RCC 7860 (cell line): ENCODE measurements at places on chromosomes 12 and 14.

GRCh38 chr14:42929806-42930480, 1323.3 kb downstream of the LRFN5 start:
- DNase-seq, result no peak

DNA sequence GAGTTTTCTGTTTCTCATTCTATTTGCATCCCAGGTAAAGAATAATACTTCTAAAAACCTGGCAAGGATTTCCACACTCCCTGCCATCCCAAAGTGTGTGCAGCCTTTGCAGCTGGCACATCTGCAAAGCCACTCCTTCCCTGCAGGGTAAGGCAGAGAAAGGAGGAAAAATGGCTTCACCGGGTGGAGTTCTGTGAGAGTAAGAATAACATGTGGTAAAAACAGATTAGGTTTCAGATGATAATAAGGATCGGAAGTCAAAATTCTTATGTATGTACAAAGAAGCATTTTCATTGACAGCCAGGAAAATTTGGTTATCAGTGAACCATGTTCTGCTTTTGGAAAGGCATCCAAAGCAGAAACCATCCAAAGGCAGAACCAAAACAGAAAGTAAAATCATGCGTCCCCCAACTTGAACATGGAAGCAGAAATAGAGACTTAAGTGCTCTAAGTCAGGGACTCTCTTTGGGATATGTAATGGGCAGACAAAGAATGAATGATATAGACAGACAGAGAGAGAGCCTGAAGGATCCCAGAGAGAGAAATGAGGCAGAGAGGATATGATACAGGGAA, 192.6 kb upstream of the CCDC196 start:
- DNase-seq, result no peak

DNA sequence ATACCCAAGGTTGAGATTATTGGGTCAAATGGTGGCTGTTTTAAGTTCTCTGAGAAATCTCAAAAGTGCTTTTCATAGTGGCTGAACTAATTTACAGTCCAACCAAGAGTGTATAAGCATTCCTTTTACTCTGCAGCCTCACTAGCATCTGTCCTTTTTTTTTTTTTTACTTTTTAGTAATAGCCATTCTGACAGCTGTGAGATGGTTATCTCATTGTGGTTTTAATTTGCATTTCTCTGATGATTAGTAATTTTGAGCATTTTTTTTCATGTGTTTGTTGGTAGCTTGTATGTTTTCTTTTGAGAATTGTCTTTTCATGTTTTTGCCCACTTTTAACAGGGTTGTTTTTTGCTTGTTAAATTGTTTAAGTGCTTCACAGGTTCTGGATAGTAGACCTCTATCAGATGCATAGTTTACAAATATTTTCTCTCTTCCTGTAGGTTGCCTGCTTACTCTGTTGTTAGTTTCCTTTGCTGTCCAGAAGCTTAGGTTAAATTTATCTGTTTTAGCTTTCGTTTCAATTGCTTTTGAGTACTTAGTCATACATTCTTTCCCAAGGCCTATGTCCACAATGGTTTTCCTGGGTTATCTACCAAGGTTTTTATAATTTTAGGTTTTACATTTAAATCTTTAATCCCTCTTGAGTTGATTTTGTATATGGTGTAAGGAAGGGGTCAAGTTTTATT, 881.3 kb upstream of the SEL1L start:
- no peak for DNase-seq

GRCh38 chr12:121648458-121649028, 20.9 kb downstream of the MORN3 start:
- DNase-seq, result no peak

- no peak for DNase-seq
Measured at GRCh38 chr12:106973545-106973944, 13.4 kb downstream of the MTERF2 start.

DNA sequence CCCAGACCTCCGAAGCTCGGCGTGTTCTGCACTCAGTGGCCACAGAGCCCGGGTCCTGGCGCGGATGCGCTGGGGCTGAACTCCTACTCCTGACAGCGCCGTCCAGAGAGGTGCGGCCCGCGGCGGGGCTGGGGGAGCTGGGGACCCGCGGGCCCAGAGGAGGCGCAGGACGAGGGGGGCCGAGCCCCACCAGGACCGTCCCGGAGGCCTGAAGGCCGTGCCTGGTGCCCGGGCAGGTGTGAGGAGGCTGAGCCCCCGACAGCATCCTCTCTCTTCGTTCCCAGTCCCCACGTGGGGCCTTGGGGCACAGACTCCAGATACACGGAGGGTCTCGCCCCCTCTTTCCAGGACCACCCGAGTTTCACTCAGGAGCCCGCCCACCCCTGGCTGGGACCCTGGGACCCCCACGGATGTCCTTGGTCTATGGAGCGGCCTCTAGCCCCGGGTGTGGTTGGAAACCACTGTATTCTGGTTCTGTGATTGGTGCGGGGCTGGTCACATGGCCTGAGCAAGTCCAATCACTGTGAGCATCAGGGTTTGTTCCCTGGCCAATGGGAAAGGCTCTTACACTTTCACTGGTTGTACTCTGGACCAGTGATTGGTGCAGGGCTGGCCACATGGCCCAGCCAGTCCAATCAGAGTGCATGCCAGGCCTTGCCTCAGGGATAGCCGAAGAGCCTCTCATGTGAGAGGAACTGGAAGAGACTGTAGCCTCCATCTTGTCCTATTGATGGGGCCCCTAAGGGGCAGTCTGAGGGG, 217.6 kb upstream of the SFSWAP start:
- no peak for DNase-seq

- DNase-seq, result no peak
Measured at GRCh38 chr12:43884683-43885410, 49.0 kb downstream of the TMEM117 start.

GRCh38 chr14:67158566-67158965, 30.7 kb upstream of the GARIN2 start:
- no peak for DNase-seq

DNA sequence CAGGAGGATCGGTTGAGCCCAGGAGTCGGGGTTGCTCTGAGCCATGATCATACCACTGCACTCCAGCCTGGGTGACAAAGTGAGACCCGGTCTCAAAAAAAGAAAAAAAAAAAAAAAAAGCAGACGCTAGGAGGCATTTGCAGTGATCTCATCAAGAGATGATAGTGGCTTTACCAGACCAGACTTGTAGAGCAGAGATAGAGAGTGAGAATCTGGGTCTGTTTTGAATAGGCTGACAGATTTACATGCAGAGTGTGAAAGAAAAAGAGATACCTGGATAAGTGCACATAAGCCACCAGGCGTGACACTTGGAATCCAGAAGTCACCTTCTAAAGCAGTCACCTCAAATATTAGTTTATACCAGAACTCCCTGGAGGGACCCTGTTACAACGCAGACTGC, 21.1 kb upstream of the FLRT2 start:
- no peak for DNase-seq

- DNase-seq, result no peak
Measured at GRCh38 chr12:99066726-99067125, 421.6 kb downstream of the APAF1 start.

- no peak for DNase-seq
Measured at GRCh38 chr12:25119020-25119419, 75.9 kb downstream of the DNAI7 start.

- DNase-seq, result no peak
Measured at GRCh38 chr12:2169940-2170339, 117.2 kb downstream of the CACNA1C start.

DNA sequence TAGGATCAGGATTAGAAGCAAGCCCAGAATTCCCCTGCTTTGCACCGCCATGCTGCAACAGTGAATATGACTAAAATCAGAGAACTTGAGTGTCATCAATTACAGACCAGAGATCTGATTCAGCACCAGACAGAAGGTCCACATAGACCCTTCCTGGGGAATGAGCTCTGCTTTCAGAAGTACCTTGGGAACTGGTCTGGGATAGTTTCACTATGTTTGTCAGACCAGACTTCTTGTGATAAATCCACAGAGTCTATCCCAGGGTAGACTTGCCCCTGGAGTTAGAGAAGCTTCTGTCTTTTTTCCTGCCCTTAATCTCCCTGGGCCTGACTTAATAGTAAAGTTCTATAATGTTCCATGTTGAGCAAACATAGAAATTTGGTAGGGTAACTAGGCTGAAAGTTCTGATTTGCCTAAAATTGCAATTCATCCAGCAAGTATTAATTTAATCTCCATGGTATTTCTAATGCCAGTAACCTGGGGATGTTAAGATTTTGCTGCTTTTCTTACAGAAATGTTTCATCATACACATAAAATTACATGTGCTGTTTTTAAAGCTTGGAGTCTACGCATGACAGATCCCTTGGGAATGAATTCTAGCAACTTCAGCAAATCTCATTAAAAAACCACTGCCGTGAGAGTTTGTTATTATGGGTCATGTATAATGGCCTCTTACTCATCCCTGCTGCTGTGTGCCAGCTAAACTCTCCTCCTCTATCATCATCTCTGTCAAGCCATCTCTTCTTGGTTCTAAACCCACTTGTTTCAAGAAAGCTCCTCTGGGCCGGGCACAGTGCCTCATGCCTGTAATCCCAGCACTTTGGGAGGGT, 61.3 kb upstream of the METAP2 start:
- peak; percentile 63 for DNase-seq

GRCh38 chr12:53340398-53340797, 4.2 kb upstream of the SP7 start:
- DNase-seq, result no peak

GRCh38 chr14:94770815-94771157, 873 bp upstream of the GSC start:
- DNase-seq, result no peak

DNA sequence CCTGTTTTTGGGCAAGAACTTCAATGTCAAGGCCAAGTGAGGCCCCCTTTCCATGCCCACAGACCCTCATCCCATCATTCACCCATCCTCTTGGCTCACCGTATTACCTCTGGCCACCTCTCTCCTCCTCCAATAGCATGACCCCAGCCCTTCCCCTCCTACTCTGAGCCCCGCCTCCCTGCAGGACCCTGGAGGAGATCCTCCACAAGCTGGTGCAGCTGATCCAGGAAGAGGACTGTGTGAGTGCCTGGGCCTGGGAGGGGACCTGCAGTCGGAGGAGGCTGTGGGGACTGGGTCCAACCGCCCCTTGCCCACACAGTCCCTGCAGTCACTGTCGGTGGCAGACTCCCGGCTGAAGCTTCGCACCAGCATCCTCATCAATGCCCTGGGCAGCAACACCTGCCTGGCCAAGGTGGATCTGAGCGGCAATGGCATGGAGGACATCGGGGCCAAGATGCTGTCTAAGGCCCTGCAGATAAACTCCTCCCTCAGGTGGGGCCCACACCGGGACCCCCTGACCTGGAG, 7.2 kb downstream of the CARMIL3 start:
- DNase-seq, result no peak

DNA sequence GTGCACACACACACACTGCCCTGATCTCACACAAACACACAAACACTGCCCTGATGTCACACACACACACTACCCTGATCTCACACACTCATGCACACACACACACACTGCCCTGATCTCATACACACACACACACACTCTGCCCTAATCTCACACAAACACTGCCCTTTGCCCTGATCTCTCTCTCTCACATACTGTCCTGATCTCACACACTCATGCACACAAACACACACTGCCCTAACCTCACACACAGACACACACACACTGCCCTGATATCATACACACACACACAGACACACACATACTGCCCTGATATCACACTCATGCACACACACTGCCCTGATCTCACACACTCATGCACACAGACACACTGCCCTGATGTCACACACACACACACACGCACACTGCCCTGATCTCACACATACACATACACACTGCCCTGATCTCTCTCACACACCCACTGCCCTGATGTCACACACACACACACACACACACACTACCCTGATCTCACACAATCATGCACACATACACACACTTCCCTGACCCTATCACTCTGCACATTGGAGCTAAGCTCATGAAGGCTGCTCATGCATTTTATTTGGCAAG, 97.6 kb upstream of the DIO3 start:
- DNase-seq, result no peak

GRCh38 chr12:28681980-28682379, 467.1 kb upstream of the FAR2 start:
- DNase-seq, result no peak

DNA sequence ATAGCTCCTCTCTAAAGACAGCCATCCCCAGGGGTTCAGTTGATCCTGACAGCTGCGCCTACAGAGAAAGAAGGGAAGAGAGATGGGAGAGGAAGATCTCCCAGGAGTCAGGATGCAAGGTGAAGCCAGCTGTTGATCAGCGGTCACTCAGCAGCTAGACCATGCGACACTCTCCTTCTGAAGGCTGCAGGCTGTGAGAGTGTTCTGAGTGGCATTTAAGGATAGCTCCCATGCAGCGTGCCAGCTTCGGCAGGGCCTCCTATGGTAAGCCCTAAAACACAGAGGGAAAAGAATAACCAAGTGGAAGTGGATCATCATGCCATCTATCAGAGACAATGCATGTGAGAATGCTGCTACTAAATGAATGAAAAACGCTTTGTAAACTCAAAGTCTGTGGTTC, 197.9 kb upstream of the NUDT4 start:
- no peak for DNase-seq

DNA sequence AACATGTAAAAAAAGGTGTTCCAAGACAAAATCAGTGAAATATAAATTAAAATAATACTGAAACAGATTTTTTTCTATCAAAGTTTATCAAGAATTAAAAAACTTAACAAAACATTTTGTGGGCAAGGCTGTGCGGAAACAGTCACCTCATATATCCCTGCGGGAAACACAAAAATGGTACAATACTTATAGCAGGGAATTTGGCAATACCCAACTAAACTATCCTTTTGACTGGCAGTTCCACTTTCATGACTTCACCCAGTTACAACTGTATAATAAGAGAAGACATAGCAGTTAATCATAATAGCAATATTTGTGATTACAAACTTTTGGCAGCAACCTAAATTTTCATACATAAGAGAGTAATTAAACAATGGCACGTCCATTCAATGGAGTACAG, 121.5 kb upstream of the EGLN3 start:
- no peak for DNase-seq

GRCh38 chr12:39442831-39443080, 164 bp downstream of the KIF21A start:
- DNase-seq, result no peak

DNA sequence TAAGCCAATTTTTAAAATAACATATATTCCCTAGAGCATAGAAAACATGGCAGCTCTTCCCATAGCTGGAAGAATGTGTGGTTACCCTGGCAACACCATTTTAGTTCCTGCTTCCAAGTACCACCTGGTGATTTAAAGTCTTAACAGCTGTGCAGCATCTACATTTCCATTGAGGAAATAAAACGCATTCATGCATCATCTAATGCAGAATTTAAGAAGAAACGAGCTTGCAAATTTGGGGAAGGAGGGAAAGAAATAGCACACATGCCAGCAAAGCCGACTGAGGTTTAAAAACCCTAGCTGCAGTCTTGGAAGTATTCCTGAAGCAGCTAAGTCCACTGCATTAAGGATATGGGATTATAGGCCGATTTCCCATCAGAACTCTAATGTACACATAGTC, 22.8 kb upstream of the SLC38A2 start:
- no peak for DNase-seq
